Naive thymus-derived CD4-positive, alpha-beta T cell (primary cell): ENCODE measurements at places on chromosomes 7 and 10. TPM values are rescaled to one million over a fixed set of nuclear protein-coding genes. Genes with fewer than 3 reads are reported as not detected.

DNA sequence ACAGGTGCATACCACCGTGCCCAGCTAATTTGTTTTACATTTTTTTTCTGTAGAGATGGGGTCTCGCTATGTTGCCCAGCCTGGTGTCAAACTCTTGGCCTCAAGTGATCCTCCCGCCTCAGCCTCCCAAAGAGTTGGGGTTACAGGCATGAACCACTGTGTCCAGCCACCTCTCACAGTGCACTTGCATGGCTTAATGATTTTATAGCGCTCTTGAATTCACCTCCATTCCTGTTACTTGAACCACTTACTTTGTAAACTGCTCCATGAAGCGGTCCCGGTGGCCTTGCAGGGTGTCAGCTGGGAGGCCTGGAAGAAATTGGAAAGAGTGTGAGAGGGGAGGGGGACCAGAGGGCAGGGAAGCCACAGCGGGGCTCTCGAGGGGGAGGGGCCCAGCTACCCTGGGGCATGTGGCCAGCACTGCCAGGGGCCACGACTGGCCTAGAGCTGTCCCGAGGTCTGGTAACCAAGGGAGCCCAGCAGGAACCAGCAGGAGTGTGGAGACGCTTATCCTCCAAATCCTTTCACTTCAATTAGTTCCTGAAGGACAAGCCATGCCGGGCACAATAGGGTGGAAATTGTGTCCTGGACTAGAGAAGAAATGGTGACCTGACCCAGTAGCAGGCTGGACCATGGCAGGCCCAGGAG, 76.0 kb downstream of the SPDYE5 start:
- DNase-seq = no peak

The PLAU gene
- polyA plus RNA-seq = not detected

GRCh38 chr7:16650266-16650665, 4.3 kb downstream of the BZW2 start:
- DNase-seq = no peak

The PTER gene
- 13.0 TPM for polyA plus RNA-seq

GRCh38 chr10:30434273-30435072, 489 bp downstream of the MAP3K8 start:
- no peak for DNase-seq

DNA sequence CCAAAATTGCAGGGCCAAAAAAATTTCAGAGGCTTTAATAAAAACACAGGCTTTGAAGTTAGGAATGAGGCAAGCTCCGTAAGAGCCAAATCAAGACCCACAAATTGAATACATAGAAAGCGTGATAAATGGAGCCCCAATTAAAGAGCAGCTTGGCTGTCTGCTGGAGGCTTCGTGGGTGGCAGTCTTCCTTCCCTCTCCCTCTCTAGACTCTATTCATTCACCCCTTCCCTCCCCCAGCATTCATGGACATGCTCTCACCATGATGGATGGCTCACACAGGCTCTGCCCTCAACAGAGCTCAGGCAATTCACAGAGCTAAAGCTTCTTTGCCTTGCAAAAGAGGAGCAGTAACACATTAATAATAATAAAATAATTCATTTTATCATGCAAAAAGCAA, 214.1 kb downstream of the HERPUD2 start:
- no peak for DNase-seq

DNA sequence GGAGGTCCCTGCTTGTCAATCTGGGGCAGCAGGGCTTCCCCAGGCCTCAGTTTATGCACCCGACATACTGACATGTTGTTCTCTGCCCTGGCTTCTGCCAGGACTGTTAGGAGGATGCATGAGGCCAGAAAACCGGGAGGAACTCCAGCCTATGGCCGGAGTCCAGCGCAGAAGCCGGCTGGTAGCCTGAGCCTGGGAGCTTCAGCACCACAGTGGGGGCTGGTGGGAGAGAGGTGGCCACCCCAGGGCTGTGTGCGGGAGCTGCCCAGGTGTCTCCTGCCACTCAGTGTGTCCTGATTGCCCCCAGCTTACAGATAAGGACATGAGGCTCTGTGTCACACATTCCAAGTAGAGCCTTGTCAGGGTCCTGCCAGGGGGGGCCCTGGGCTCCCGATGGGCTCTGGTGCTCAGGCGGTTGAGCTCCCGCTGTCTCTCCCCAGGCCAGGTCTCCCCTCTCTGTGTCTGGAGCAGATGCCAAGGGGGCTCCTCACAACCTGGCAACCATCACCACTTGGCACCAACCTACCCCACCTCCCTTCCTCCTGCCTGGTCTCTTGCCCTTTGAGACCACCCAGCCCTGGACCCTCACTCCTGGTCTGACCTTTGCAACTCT, 32.3 kb downstream of the PPIF start:
- DNase-seq = no peak

The PRLHR gene
- not detected for polyA plus RNA-seq

GRCh38 chr7:66083677-66084076, 8.1 kb downstream of the ASL start:
- no peak for DNase-seq

- DNase-seq = no peak
Observed at GRCh38 chr10:90354914-90355313, 502.9 kb downstream of the HTR7 start.

GRCh38 chr10:79004311-79004710, 64.5 kb upstream of the ZMIZ1 start:
- no peak for DNase-seq

The CABCOCO1 gene
- not detected for polyA plus RNA-seq

The BHLHA15 gene
- not detected for polyA plus RNA-seq

DNA sequence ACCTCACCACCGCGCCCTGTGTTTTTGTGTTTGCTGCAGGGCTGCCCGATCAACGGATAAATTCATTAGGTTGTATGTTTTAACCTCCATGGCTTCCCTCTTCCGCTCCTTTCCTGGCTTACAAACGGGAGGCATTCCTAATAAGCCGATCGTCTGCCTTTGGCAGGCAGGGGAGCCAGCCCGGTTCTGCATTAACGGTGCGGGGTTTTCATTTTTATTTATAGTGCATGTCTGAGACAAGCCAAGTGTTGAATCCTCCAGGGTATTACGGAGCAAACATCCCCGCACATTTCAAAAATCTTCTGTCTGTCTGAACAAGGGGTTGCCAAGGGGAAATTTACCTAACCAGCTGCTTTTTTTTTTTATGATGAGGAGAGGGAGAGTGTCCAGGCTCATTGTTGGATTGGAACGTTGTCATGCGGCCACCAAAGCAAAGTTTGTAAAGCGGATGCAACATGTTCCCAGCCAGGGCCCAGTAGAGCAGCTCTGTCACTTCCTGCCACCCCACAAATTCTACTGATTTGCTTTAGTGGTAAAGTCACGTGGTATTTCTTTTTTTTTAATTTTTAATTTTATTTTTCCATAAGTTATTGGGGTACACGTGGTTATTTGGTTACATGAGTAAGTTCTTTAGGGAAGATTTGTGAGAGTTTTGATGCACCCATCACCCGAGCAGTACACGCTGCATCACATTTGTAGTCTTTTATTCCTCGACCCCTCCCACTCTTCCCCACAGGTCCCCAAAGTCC, 92.3 kb upstream of the BAIAP2L1 start:
- no peak for DNase-seq

GRCh38 chr10:74050653-74051052, 52.7 kb downstream of the VCL start:
- DNase-seq = no peak

The ANXA8L1 gene
- not detected for polyA plus RNA-seq

- no peak for DNase-seq
Observed at GRCh38 chr10:33861833-33862232, 527.4 kb upstream of the NRP1 start.

DNA sequence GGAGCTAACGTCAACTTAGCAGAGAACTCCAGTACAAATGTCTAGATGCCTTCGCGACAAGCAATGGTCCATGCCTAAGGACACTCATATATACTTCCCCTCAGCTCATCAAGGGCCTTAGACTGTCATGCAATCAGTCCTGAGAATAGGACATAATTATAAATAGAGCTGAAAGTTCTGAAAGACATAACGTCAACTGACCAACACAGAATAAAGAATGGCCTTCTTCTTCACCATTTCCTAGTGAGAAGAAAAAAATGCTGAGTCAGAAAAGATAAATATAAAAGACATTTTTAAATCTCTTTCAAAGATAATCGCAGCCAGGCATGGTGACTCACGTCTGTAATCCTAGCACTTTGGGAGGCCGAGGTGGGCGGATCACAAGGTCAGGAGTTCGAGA, 83.2 kb downstream of the ARMH3 start:
- DNase-seq = no peak

The ASB4 gene
- not detected for polyA plus RNA-seq

The CRHR2 gene
- not detected for polyA plus RNA-seq

DNA sequence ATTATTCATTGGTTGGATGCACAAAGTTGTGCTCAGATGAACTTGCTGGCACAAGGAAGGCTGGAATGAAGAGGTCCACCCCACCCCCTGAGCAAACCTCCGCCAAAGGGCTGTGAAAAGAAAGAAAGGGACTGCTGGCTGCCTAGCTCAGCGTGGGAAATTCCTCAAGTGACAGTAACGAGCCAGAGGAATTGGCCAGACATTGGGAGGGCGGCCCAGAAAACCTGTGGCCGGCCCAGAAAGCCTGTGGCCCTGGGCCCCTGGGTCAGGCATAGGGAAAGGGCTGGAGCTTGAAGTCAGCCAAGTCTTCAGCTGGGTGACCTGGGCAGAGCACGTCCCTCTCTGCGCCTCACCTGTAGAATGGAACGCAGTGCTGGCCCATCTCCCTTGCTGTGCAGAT, 30.6 kb upstream of the CTBP2 start:
- no peak for DNase-seq

- DNase-seq = no peak
Observed at GRCh38 chr7:104124893-104125477, 82.8 kb downstream of the ORC5 start.

- DNase-seq = no peak
Observed at GRCh38 chr7:147999962-148000361, 590.6 kb upstream of the C7orf33 start.

DNA sequence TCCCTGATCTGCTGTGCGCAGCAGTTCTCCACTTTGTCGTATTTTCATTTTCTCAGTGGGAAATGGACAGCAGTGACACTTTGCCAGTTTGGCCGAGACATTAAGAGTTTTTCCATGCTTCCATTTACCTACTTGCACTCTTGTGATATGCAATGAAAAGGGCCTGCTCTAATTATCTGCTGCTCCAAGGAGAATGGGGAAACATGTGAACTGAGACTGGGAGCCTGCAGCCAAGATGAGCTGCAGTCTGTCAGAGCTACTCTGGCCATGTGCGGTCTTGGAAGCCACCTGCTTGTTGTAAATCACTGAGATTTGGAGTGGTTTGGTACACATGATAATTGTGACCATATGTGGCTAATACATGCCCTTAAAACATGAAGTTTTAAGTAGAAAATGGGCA, 586.6 kb upstream of the POT1 start:
- DNase-seq = no peak

GRCh38 chr10:44911081-44911540, at the start of gene TMEM72:
Gene TMEM72, plus strand, starts transcription at chr10:44911337. Its CDS starts 176 bp downstream, at chr10:44911513.
- no peak for DNase-seq

DNA sequence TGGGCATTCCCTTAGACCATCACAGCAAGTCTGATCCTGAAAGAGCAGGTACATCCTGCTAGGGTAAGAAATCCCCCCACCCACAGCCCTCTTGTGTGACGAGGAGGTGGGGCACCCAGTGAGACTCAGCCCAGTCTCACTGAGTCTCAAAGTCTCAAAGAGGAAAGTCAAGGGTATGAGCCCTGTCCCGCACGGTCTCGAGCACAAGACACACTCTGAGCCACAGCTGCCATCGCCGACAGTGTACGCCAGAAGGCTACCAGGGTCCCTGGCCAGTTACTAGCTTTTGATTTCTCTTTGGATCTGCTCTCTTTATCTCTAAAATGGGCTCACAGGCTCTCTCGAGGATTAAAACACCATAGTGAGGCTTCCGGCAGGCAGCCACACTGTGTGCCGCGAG, 190.2 kb downstream of the TNS3 start:
- no peak for DNase-seq

The TRPV5 gene
- polyA plus RNA-seq = not detected

GRCh38 chr7:142030848-142031247, 35.2 kb downstream of the MGAM start:
- DNase-seq = no peak

DNA sequence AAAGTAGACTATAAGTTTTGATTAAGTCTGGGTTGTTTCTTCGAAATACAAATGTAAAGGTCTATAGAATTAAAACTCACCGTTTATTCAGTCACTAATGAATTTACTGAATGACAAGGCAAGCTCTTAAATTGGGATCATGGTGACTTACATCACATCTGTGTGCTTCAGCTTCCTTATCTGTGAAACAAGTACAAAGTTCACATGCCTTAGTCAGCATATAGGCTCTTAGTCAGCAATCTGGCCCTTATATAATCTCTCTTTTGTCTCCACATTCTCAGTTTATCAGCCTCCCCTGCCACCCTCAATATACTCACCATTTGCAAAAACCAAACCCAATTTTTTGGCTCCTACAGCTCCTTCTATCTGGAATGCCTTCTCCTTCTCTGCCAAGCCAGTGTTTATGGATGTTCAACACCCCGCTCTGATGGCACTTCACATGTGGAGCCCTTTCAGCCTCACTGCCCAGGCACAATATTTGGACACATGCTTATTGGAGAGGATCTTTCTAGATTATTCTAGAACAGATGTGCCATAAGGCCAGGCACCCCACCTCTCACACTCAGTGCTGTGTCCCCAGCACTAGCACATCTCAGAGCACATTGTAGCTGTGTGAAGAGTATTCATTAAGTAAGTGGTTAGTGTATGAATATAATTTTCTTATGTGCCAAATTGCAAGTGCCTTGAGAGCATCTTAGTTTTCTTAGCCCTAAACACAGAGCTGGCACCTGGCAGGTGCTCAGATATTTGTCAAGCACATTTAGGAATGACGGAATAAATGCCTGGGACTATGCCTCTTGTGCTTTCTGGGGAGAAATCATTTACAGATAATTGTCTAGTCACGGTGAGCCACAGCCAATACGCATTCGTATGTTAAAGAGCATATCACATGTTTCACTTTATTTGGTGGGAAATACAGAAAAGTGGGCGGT, 9.8 kb upstream of the LAMB1 start:
- no peak for DNase-seq

- DNase-seq = no peak
Observed at GRCh38 chr7:85750454-85750949, 563.6 kb upstream of the SEMA3D start.

The DYNC1I1 gene
- not detected for polyA plus RNA-seq

DNA sequence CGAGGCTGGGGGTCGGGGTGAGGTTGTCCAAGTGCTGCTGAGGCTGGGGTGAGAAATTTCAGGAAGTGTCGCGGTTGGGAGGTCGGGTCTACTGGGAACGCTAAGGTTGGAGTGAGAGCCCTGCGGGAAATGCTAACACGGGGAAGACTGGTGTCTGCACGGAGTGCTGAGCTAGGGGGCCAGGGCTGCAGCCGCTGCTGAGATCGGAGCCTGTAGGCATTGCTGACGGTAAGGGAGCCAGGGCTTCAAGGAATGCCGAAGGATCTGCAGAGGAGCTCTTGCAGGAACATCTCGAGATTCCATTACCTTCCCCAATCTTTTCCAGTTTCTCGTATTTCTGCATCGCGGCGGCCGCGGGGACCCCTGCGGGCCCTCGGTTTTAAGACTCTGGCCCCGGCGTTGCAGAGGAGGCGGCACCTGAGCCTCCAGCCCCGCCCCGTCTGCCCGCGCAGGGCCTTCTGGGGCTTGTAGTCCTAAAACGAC, at the start of gene CDK5:
Gene CDK5 (minus strand): TSS at position 392 of the 483 bp plus-strand sequence. CDS start 49 bp downstream, at position 343.
- DNase-seq = no peak

GRCh38 chr7:32206987-32207386, 136.8 kb upstream of the PDE1C start:
- DNase-seq = no peak
